ENCODE measurements at places on chromosomes 5 and 9.
A peak's percentile ranks its signal among the peaks of the same experiment; 100 is the strongest.

DNA sequence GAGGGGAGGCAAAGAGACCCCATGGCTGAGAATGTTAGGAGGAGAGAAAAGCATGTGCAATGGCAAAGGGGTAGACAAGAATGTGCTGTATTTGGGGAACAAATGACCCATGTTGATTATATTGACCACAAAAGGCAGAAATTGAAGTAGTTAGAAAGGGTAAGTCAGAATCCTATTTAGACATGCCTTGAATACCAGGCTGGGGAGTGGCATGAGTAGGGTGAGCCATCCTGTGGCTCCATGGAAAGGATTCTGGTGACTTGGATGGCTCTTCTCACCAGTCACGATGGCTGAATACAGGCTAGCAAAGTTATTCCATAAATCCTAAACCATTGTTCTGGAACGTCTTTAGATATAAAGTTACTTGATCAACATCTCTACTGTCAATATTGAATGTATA, 73.4 kb upstream of the MEF2C start:
- DNase-seq, result no peak

DNA sequence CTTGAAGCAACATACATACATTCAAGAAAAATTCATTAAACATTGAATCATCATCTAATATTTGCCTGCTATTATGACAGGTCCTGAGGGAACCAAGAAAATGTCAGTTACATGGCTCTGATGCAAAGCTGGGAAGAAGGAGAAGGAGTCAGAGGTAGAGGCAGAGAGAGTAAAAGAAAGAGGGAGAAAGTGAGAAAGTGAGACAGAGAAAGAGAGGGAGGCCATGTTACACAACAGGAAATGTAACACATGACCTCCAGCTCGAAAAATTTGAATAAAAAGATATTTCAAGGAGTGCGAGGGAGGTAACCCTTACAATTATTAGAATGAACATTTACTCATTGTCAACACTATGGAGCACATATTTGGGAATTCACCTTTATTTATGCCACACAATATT, 189.7 kb downstream of the PDE4D start:
- no peak for DNase-seq

- no peak for DNase-seq
Measured at GRCh38 chr9:105144076-105144475, 100.4 kb upstream of the SLC44A1 start.

DNA sequence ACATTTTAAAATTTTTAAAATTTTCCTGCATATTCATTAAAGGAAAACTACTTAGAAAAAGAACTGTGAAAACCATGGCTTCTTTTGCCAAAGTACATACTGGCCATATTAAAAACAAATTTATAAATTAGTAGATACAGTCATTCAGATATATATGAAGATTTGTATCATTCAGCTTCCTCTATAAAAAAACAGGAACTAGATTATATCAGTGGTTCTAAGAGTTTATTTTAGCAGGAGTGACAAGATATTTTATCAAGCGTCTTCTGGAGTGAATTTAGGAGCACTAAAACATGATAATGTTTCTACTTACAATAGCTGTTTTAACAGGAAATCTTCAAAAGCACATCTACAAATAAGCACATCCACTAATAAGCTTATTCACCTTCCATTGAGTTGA, 171.4 kb downstream of the RAPGEF6 start:
- DNase-seq, result no peak

DNA sequence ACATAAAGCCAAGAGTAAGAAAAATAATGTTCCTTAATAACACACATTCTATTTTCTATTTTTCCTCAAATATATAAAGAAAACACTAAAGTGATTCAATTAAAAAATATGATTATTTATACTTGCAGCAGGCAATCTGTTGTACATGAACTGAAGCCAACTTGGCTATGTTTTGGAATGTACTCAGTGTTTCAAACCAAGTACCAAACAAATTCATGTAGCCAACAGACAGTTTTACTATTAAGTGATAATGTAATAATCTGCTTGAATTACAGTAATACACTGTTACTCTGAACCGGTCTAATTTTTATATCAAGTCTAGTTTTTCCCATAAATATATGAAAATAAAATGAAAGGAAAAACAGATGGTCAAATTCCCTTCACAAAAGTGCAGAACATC, 58.0 kb downstream of the CEP120 start:
- DNase-seq, result no peak

GRCh38 chr9:79215821-79216220, 355.9 kb upstream of the TLE4 start:
- DNase-seq, result no peak

GRCh38 chr5:179906294-179906794, 1.4 kb downstream of the TBC1D9B start:
- DNase-seq, result no peak

DNA sequence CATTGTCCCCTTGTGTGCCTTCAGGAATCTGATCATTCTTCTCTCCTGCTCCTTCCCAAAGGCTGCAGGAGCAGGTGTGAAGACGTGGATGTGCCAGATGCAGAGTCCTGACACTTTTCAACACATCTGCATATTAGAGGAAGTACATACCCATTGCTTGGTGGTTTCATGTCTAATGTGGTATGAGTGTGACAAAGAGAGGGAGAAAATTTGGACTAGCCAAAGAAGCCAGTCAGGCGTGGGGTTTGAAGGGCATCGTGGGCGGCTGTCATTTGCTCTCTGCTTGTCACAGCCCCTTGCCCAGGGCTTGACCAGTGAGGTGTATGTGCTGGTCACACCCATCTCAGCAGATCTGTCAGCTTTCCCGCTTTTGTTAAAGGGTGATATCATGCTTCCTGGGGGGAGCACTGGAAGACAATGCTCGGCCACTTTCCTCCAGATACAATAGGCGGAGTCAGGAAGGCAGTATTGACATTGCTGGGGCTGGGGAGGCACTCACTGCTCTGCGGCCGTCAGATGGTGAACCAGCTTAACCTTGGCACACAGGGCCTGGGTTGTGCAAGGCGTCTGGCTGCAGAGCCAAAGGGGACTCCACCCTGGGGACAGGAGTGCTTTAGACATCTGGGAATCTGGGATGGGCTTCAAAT, 8.6 kb downstream of the TEK start:
- no peak for DNase-seq

GRCh38 chr9:97682242-97682641, 14.9 kb downstream of the XPA start:
- DNase-seq, result no peak

GRCh38 chr5:115284021-115284420, 12.4 kb downstream of the CCDC112 start:
- DNase-seq, result no peak

- DNase-seq, result peak; percentile 94
Measured at GRCh38 chr5:74093561-74093960, 467.6 kb downstream of the ARHGEF28 start.

- DNase-seq, result no peak
Measured at GRCh38 chr5:82314964-82315758, 37.0 kb upstream of the RPS23 start.

- DNase-seq, result no peak
Measured at GRCh38 chr5:178323961-178324360, 91.4 kb upstream of the PHYKPL start.

- DNase-seq, result no peak
Measured at GRCh38 chr5:145887976-145888574, 15.3 kb upstream of the GRXCR2 start.

DNA sequence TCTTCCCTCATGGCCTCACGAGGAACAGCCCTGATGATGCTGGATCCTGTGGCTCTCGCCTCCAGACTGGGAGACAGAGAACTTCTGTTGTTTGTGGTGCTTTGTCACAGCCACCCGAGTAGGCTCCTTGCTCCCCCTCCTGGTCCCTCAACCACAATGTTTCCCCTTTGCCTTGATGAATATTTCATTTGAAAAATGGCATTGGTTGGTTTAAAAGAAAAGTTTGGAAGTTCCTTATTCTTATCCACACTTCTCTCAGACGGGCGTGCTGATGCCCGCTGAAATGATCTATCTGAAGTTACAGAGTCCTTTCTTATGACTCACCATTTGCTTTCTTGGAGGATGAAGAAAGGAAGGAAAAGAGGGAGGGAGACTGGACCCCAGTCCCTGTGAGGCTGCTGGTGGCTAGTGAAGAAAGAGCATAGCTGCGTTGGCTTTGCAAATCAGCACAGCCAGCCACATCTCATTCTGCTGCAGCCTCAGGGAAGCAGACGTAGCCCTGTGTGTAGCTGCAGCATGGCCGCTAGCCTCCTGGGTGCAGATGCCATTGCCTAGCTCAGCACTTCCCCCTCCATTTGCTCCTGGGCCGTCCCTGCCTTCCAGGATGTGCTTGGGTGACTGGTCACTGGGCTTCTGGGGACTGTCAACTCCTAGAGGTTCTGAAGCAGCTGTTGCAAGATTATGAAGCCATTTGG, 185.9 kb downstream of the ERCC6L2 start:
- no peak for DNase-seq

DNA sequence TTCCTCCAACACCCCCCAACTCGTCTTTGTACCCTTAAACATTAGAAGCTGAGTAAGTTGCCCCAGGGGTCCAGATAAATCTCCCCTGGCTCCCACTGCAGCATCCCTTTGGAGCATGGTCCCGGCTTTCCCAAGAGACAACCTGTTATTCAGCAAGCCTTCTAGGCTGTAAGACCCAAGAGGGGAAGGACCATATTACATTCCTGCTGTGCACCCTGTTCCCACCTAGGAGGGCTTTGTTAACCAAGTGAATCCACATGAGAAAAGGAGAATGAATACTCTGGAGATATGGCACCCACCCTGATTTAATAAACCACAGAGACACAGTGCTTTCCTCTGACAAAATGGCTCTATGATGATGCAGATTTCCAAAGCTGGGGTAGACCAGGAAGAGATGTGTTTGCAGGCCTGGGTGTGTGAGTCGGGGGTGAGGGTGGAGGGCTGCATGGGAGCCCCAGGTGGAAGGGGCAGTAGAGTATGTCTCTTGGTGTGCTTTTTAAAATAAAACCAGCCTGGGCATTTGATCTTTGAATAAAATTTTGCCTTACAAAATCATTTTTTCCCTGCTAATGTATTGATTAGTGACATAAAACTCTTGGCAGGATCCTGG, 325.2 kb downstream of the DRD1 start:
- DNase-seq, result no peak

GRCh38 chr9:33498387-33498786, 24.7 kb upstream of the NOL6 start:
- DNase-seq, result no peak

DNA sequence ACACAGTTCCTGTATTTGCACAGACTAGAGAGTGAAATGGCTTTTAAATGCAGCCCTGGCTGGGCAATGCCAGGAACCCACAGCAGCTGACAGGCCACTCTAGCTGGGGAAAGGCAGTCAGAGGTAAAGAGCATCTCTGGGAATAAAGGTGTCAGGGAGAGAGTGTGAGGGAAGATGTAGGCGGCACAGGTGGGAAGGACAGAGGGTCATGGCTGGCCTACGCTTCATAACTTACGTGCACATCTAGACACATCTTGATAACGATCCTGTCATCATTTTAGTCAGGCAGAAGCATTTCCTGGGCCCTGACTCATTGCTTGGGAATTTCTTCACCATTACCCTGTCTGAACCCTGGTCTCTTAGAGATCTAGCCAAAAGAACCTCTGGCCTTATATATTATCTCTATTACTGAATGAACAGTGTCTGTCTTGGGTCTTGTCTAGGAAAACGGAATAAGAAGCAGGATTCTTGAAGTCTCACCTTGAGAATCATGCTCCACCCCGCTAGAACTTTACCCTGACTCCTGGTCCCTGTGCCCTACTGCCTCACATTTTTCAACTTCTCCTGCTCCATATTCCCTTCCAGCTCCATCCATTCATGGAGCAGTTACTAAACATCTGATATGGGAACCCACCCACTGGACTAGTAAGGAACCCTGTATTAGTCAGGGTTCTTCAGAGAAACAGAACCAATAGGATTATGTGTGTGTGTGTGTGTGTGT, 106.4 kb upstream of the ELL2 start:
- no peak for DNase-seq

- DNase-seq, result no peak
Measured at GRCh38 chr9:94563548-94563947, 8.7 kb downstream of the PCAT7 start.

DNA sequence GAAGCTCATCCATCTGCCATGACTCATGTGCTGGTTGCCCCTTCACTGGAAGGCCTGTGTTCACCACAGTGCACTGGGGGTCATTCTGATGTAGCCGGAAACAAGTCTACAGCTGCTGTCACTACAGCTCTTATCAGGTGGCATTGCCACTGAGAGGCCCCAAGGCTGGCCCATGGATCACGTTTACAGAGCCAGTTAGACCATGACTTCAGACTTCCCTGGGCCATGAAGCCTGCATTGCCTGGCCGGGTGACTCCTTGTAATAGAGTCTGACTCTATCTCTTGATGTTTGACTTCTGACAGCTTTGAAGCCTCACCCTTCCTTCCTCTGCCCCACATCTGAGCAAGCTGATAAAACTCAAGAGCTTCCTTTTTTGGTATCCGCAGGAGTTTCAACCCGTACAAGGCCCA, 473.5 kb upstream of the DAP start:
- no peak for DNase-seq

DNA sequence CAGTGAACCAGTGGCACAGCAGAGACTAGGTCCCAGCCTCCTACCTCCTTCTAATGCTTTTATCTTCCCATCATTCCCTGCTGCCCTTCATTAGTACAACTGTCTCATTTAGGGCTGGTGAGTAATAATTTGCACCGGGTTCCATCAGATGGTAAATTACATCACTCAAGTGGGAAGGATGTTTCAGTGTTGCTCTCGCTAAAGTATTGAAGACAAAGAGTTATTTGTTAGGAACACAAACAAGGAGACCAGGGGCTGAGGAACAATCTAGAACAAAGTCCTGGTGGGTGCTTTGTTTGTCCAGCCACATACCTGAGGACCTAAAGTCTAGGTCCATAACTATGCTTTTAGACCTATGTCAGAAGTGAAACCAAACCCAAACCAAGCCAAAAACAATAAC, 52.4 kb downstream of the SEC61B start:
- DNase-seq, result no peak

DNA sequence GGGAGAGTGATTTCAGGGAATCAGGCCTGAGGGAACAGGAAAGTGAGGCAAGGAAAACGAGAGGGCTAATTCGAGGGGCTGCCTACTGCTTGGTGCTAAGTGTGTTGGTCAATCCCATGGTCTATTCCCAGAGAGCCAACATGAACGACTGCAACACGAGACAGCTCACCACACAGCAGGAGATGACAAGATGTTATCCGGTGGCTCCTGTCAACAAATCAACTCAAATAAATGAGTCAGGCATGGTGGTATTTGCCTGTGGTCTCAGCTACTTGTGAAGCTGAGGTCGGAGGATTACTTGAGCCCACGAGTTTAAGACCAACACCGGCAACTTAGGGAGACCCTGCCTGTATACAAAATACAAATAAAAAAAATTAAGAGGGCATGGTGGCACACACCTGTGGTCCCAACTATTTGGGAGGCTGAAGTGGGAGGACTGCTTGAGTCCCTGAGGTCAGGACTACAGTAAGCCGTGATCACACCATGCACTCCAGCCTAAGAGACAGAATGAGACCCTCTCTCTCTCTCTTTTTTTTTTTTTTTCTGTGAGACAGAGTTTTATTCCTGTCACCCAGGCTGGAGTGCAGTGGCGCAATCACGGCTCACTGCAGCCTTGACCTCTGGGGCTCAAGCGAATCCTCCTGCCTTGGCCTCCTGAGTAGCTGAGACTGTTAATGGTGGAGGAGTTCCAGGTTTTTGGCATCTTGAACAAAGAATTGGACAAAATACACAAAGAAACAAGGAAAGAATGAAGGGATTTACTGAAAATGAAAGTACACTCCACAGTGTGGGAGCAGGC, 9.0 kb upstream of the FAF2 start:
- no peak for DNase-seq

Measured in DMS 273 treated with DMSO at 0.1 percent for 48 hours (cell line).